ENCODE measurements at places on chromosomes 2 and 18.

GRCh38 chr2:170524828-170525565 lies 190.1 kb upstream of the SP5 start:
- DNase-seq = no peak

GRCh38 chr2:110991911-110992310 lies 128.8 kb upstream of the BCL2L11 start:
- DNase-seq = no peak

GRCh38 chr2:3517948-3518495 lies 1.3 kb downstream of the ADI1 start:
- no peak for DNase-seq

DNA sequence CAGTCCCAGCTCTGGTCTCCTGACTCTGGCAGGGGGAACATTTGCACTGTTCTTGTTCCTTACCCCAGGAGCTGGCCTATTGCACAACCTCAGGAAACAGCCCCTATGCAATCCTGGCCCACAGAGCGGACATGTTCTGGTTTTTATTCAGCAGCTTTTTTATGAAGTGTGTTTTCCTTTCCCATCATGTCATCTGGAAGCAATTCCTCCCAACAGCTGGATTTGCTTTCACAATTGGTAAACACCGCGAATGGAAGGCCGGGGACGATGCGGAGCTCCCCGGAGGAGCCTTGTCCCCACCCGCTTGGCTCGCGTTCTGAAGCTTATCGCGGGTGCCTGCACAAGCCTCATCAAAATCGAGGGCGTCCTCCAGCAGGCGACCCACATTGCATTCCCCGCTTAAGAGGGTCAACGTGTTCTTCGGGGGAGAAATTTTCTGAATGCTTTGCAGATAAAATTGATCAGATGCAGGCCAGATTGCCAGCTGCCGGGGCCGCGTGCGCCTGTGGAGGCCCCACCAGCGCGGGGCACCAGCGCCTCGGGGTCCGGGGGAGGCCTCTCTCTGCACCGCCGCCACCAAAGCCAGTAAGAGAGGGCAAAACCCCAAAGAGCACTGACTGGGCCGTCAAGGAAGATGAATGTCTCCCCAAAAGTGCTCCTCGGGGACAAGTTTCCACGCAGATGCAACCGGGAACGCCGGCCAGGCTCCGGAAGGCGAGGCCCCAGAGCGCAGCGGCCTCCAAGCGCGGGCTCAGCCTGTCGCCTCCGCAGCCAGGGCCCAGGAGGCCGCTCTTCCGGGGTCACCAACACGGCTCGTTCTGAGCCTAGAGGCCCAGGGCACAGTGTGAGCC lies 60.3 kb upstream of the SP3 start:
- DNase-seq = no peak

- DNase-seq = peak; percentile 42
Measured at GRCh38 chr2:61993422-61994024, 88.0 kb downstream of the COMMD1 start.

GRCh38 chr2:134161170-134161547 lies 92.7 kb upstream of the MGAT5 start:
- DNase-seq = no peak

- DNase-seq = no peak
Measured at GRCh38 chr2:131156452-131157149, 51.5 kb downstream of the PLEKHB2 start.

- no peak for DNase-seq
Measured at GRCh38 chr2:45696708-45697107, 45.2 kb downstream of the PRKCE start.

- no peak for DNase-seq
Measured at GRCh38 chr18:42536442-42536841, 579.0 kb downstream of the RIT2 start.

- no peak for DNase-seq
Measured at GRCh38 chr2:134253117-134253704, 661 bp upstream of the MGAT5 start.

DNA sequence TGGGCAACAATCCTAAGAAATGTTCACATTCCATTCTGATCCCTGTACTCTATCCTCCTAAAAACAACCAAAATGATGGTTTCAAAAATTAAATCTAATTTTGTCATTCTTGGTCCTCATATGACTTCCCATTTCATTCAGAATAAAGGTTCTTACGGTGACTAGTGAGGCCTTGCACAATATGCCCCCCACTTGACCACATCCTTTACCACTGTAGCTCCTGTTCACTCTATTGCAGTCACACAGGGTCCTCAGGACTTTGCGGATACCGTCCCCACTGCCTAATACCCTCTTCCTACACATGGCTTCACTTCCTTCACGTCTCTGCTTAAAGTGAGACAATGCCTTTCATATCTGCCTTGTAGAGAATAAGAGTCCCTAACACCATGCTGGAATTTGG lies 1058.7 kb upstream of the KLHL29 start:
- no peak for DNase-seq

- DNase-seq = no peak
Measured at GRCh38 chr18:11091746-11092145, 57.6 kb downstream of the PIEZO2 start.

DNA sequence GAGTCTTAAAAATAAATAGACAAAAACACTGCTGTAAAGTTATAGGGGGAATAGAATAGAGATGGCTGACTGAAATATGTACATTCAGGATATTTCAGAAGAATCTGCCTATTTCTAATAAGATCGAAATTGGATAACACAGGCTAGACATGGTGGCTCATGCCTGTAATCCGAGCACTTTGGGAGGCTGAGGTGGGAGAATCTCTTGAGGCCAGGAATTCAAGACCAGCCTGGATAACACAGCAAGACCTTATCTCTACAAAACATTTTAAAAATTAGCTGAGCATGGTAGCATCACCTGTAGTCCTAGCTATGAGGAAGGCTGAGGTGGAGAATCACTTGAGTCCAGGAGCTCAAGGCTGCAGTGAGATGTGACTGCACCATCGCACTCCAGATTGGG lies 146.6 kb upstream of the CCDC150 start:
- DNase-seq = no peak

DNA sequence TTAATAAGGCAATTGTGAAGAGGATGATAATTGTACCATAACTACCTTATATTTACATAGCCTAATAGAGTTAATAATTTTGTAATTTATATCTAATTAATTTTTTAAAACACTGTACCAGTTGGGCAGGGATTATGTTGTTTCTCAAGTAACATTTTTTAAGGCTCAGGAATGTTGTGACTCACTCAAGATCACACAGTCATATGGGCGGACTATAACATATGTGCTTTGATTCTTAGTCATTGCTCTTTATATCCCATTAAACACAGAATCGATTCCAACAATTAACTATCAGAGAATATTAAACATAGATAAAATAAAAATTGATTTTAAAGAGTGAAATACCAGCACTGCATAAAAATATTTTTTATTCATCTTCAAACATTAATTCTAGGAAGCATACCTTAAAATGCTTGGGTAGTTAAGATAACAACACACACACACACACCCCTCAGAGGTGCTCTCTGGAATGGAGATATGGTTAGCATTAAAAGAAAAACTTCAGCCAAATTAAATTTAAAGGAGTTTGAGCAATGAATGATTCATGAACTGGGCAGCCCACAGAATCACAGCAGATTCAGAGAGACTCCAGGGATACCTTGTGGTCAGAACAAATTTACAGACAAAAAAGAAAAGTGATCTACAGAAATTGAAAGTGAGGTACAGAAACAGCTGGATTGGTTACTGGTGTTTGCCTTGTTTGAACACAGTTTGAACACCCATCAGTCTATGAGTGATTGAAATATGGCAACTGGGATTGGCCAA lies 869.4 kb upstream of the ID2 start:
- DNase-seq = no peak

GRCh38 chr2:13240789-13241487 lies 524.2 kb downstream of the TRIB2 start:
- DNase-seq = no peak

DNA sequence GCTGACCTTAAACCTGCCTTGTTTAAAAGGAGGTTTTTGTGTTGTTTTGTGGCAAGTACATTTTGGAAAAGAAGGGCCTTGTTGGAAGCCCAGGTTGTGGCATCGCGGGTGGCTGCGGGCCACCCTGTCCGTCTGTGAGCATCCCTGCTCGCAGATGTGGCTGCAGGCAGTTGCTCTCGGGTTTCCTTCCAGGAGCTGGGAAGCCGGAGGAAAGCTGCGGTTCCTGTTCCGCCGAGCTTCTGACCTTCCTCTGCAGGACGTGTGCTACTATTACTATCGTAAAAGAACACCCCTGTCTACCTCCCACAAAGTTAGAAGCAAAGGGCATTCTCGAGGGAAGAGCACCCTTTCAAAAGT lies 766 bp downstream of the MFF start:
- DNase-seq = peak; percentile 37

GRCh38 chr2:72780477-72780876 lies 45.4 kb downstream of the EXOC6B start:
- DNase-seq = no peak

GRCh38 chr2:86185517-86186212 lies 9.6 kb downstream of the IMMT start:
- no peak for DNase-seq

- DNase-seq = no peak
Measured at GRCh38 chr2:74513605-74514367, 464 bp upstream of the TLX2 start.

GRCh38 chr2:31222071-31222470 lies 4.8 kb upstream of the CAPN14 start:
- DNase-seq = no peak

DNA sequence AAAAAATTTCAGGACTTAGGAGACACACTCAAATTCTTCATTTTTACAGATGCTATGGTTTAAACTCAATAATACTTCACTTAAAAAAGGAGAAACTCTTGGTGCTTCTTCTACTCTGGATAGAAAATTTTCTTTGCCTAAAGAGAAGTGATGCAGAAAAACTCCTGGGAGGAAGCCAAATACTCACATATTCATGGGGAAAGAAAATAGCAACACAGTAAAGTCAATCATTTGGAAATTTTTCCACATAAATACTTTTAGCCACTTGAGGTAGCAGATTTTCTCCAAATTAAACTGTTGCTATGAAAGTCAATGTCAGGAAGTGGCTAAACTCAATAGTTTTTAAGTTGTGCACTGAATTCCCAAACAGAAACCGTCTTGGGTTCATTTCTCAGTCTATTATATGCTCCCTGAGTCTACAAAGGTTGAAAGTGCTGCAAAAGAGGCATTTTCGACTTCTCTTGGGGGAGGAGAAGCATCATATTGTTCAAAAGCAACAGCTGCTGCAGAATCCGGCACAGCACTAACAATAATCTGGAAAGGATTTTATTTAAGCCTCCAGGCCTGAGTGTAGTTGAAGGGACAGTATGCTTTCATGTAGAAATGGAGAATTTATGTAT lies 81.1 kb downstream of the UPP2 start:
- DNase-seq = peak; percentile 27

DNA sequence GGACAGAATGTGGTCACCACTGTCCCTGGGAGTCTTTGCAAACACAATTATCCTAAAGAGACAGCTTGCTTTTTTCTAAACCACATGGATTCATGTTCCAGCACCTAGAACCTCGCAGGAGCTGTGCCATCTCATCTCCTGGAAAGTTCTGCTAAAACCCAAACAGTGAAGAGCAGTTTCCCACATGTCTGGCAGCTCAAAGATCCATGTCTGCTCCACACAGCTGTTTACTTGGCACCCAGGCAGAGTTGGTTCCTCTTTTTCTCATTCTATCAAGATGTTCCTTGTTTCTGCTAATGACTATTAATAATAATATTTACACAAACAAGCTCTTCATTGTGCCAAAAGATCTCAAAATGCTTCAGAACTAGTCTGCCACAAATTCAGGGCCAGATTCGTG lies 30.1 kb upstream of the PID1 start:
- DNase-seq = no peak

GRCh38 chr2:37244017-37244416 lies 12.6 kb downstream of the NDUFAF7 start:
- DNase-seq = no peak

- no peak for DNase-seq
Measured at GRCh38 chr2:164302786-164303185, 318.5 kb downstream of the GRB14 start.

- DNase-seq = peak; percentile 60
Measured at GRCh38 chr2:230410861-230411569, 5.0 kb upstream of the SP100 start.

DNA sequence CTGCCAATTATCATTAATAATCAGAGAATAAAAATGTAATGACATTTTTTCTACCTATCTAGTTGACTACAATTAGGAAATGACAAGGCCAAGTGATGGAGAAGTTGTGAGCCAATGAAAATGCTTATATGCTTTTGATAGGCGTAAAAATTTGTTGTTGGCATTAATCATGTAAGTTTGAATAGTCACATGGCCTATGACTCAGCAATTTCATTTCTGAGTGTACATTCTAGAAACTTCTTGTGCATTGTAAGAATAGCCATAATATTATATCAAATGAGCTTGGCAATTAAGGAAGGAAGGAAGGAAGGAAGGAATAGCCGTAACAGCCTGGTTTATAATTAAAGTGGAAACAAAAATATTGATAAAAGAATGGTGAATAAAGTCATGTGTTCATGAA lies 179.9 kb downstream of the PTH2R start:
- DNase-seq = no peak

DNA sequence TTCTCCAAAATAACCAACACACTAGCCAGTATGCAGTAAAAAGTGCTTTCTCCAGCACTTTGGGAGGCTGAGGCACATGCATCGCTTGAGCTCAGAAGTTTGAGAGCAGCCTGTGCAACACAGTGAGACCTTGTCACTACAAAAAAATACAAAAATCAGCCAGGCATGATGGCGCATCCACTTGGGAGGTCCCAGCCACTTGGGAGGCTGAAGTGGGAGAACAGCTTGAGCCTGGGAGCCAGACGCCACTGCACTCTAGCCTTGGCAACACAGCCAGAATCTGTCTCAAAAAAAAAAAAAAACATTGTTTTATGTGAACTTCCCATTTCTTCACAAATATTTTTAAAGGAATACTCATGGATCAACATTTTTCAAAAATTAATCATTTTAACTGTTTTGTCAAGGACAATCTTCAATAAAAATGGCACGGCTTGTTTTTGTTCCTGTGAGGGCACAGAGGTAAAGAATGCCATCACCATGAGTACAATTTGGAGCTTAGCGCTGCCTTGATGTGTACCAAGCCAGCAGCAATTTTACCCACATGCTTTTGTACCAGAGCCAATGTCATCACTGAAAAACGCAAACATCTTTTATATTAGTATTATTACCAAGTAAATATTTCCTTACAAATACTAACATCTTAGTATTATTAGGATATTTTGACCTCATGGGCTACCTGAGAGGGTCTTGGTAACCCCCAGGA lies 26.7 kb downstream of the RAB1A start:
- DNase-seq = no peak

- DNase-seq = peak; percentile 54
Measured at GRCh38 chr2:210195101-210195852, 24.1 kb upstream of the KANSL1L start.

GRCh38 chr2:176642074-176642473 lies 372.8 kb downstream of the MTX2 start:
- DNase-seq = no peak

- no peak for DNase-seq
Measured at GRCh38 chr2:109000738-109001137, 11.7 kb upstream of the EDAR start.

DNA sequence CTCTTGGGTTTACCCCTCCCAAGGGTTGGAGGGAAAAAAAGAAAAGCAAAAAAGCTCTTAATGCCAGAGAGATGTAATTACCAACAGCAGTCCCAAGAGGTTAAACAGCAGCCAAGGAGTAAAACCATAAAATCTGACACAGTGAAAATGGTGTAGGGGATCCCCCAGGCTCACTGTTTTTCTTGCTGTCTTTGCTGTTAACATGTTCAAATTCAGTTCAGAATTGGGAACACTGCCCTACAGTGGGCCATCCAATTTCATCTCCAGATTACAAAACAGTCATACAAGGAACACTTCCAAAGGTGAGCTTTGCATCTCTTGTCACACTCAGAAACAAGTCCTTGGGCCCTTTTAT lies 54.5 kb downstream of the PLEKHM3 start:
- DNase-seq = no peak

GRCh38 chr2:46229134-46230063 lies 67.8 kb upstream of the EPAS1 start:
- DNase-seq = no peak

Data from globus pallidus (tissue), 1 donor.